ENCODE measurements at places on chromosomes 7 and 10.

DNA sequence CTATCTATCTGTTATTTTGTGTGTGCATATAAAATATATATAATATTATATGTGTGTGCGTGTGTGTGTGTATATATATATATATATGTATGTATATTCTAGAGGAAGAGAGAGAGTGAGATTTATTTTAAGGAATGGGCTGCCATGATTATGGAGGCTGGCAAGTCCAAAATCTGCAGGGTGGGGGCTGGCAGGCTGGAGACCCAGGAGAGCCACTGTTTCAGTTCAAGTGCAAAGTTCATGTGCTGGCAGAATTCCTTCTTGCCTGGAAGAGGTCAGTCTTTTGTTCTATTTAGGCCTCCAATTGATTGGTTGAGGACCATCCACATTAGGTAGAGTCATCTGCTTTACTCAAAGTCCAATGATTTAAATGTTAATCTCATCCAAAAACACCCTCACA lies 42.3 kb upstream of the GARS1 start:
- DNase-seq = no peak

- DNase-seq = peak; percentile 88
These were observed 196.0 kb upstream of the TMEM72 start for GRCh38 chr10:44715136-44715535.

DNA sequence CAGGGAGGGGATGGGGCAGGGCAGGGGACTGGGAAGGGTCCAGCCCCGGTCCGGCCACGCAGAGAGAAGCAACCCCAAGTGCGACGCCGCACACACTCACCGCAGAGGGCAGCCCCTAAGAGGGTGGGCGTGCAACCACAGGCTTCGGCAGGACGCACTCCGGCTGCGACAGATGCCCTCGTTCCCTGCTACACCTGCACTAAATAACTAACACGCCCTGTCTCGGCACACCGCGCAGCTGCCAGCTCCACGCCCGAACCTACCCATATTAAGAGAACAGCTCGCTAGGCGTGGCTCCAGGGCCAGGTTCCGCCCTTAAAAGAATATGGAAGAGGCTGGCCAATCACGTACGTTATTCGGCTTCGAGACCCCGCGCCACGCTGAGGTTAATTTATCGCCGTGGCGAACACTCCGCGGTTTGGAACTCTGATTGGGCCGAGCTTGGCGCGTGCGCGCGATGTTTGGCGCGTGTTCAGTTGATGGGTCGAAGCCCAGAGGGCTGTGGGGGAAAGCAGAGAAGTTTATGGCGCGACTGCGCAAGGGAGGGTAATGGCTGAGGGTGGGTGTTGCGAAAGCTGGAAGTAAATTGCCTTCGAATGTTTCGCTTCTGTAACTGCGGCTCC lies 91.1 kb downstream of the OR13A1 start:
- no peak for DNase-seq

- no peak for DNase-seq
These were observed 592.7 kb downstream of the NXPH1 start for GRCh38 chr7:9026121-9026520.

- no peak for DNase-seq
These were observed 13.0 kb downstream of the DPY19L1 start for GRCh38 chr7:35024298-35024697.

- DNase-seq = no peak
These were observed 172.0 kb upstream of the GRB10 start for GRCh38 chr7:50954716-50955115.

DNA sequence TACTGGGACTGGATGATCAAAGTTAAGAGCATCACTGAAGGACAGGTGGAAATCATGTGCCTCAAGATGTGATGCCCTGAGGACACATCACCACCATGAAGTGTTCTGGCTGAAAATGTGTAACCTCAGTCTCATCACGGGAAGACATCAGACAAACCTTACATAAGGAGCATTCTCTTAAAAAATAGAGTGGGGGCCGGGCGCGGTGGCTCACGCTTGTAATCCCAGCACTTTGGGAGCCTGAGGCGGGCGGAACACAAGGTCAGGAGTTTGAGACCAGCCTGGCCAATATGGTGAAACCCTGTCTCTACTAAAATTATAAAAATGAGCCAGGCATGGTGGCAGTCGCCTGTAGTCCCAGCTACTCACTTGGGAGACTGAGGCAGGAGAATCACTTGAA lies 65.6 kb downstream of the LOXL4 start:
- DNase-seq = no peak

GRCh38 chr10:48981310-48981907 lies 41.8 kb upstream of the LRRC18 start:
- DNase-seq = peak; percentile 15

DNA sequence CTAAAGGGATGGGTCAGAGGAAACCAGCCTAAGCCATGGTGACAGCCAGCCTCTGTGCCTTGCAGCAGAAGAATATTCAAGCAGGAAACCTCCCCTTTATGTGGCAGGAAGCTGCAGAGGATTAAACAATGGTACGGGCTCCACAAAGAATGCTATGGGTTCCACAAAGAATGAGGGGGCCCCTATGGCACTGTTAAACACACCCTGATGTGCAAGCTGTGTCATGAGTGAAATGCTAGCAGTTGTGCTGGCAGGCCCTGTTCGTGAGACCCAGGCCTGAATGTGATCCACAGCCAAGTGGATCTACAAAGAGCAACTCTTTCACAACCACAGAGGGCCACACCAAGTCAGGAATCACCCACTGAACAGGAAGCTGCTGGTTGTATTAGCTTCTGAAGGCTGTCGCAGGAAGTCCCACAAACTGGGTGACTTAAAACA lies 68.9 kb downstream of the MYOF start:
- no peak for DNase-seq

GRCh38 chr10:118564652-118565051 lies 30.8 kb downstream of the PRLHR start:
- DNase-seq = no peak

All from renal cortical epithelial cell (primary cell).